Muscle of back (tissue), 13 donors: ENCODE measurements at places on chromosomes 7 and 10.
A peak's percentile ranks its signal among the peaks of the same experiment; 100 is the strongest.

DNA sequence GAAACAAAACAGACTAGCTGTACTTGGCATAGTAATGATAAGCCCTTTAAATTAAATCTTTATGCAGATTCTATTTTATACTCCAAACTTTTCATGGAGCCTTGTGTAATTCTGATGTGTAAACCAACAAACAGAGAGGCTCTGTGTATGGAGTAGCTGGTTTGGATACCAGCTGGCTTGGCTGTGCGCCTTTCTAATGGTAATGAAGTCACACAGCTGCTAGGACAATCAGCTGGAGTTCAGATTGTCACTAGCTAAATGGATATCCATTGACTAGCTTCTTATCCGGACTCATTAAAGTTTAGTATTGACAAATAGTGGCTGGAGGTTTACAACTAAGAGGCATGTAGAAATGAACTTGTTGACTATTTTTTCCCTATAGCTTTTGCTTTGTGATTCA, 398.4 kb downstream of the DGKB start:
- peak; percentile 24 for DNase-seq

DNA sequence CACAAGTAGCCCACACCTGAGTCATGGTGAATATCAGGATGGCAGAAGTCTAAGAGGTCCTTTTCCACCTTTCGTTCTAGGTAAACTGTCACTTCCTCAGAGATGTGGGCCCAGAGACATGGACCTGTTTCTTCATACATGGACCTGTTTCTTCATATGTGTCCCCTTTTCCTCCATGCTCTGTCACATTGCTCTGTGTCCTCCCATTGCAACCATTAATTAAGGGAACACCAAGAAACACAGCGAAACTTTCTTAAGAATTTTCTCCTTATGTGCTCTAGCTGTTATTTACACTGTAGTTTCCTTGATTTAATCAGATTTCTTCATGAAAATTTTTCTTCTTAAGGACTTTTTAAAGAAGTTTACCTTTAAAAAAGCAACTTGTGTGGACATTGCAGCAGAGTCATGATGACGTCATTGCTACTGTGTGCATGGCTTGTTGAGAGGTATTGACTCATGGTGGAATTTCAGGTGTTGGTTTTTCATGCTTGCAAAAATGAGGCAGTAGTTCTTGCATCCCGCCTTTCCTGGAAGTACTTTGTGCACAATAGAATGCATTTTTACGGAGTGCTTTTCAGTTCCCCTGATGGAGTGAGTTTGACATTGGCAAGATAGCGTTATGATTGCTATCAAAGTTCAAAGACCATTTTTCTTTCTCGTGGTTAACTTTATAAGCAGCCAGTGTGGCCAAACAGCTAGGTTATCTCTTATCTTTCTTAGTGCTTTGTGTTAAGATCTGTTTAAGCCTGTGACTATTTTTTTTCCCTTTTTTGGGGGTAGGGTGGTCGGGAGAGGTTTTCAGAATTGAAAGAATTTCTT, 37.7 kb downstream of the CFAP58 start:
- no peak for DNase-seq

- DNase-seq = no peak
These were observed 2.1 kb upstream of the RALA start for GRCh38 chr7:39621261-39621660.

- no peak for DNase-seq
These were observed 29.0 kb upstream of the ATXN7L1 start for GRCh38 chr7:105905209-105905909.

DNA sequence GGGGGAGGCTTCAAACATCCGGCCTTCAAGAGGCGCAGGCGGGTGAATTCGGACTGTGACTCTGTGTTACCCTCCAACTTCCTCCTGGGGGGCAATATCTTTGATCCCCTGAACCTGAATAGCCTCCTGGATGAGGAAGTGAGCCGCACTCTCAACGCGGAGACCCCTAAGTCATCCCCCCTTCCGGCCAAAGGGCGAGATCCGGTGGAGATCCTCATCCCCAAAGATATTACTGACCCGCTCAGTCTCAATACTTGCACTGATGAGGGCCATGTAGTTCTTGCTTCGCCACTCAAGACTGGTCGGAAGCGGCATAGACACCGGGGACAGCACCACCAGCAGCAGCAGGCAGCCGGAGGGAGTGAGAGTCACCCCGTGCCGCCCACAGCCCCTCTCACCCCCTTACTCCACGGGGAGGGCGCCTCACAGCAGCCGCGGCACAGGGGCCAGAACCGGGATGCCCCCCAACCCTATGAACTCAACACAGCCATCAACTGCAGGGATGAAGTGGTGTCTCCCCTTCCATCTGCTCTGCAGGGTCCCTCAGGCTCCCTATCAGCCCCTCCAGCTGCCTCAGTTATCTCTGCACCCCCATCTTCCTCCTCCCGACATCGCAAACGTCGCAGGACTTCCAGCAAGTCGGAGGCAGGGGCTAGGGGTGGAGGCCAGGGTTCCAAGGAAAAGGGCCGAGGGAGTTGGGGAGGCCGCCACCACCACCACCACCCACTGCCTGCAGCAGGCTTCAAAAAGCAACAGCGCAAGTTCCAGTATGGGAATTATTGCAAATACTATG, 1.1 kb downstream of the MEPCE start:
- DNase-seq = no peak

- DNase-seq = no peak
These were observed 112.8 kb downstream of the PRLHR start for GRCh38 chr10:118482393-118483331.

GRCh38 chr7:30241767-30242166, 42.6 kb upstream of the ZNRF2 start:
- no peak for DNase-seq

GRCh38 chr7:104962781-104963180, 51.2 kb upstream of the KMT2E start:
- no peak for DNase-seq

DNA sequence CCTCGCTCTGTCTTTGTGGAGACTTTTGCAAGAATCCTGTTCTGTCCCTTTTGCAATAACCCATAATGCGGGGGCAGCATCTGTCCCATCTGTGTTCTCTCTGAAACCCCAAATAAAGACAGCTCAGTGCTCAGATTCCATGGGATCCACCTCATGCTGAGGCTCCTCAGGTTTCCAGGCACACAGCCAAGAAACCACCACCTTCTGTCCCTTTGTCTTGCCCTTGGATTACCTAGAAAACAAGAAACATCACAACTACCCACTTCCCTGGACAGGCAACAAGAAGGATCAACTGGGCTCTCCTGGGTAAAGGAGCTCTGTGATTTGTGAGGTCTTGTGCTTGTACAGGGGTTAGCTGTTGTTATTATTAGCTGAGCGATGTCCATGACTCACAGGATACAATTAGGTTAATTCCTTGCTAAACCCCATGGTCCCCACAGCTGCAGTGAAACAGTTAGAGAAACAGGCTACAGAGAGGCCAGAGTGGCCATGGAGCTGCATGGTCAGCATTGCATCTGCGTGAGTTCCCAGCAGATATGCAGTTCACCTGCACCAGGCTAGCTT, 50.2 kb downstream of the CXCL12 start:
- peak; percentile 60 for DNase-seq

DNA sequence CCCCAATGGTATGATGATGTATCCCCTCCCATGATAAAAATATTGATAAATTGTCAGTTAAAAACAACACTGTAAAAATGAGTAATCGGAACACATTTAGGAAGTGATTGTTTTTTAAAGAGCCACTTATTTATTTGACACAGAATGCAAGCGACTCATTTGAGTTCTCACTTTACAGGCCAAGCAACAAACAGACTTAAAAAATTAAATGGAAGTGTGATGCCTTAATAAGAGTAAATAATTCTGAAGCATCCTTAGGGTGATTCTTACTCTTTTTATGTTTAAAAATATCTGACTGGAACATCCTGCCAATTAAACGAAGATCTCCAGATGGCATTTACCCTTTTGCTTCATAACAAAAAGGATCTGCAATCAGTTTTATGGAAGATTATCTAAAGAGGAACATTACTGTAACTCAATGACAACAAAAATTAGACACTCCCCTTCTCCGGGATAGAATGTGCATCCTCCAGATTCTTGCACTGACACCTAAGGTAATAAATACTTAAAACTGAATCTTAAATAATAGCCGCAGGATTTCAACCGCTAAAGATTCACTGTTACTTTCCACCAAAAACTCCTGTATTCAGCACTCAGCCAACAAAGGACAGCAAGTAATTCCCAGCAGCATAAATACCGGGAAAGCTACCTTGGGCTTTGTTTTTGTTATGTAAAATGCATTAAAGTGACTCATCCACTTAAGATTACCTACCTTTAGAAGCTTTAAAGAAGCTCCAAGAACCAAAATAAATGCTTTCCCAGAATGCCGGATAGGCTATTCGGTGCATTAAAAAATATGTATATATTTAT, 1.7 kb downstream of the CACNA2D1 start:
- peak; percentile 42 for DNase-seq

- DNase-seq = peak; percentile 41
These were observed 8.8 kb upstream of the AFAP1L2 start for GRCh38 chr10:114412907-114413797.

DNA sequence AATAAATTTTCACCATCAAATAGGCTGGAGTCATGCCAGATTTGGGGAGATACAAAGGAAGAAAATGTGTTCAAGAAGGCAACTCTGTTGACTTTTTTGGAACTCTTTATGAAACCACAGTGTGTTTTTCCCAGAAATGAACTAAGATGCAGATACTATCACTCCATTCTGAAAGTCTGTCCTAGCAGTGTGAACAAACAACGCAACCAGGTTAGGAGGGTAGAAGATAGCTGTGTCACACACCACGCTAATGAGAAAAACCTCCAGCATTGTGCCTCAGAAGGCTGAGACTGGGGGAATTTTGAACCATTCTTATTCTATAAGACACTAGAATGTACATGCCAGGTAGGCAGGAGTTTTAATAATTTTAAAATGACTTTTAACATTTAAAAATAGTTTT, 15.9 kb upstream of the ATP6V0A4 start:
- no peak for DNase-seq

DNA sequence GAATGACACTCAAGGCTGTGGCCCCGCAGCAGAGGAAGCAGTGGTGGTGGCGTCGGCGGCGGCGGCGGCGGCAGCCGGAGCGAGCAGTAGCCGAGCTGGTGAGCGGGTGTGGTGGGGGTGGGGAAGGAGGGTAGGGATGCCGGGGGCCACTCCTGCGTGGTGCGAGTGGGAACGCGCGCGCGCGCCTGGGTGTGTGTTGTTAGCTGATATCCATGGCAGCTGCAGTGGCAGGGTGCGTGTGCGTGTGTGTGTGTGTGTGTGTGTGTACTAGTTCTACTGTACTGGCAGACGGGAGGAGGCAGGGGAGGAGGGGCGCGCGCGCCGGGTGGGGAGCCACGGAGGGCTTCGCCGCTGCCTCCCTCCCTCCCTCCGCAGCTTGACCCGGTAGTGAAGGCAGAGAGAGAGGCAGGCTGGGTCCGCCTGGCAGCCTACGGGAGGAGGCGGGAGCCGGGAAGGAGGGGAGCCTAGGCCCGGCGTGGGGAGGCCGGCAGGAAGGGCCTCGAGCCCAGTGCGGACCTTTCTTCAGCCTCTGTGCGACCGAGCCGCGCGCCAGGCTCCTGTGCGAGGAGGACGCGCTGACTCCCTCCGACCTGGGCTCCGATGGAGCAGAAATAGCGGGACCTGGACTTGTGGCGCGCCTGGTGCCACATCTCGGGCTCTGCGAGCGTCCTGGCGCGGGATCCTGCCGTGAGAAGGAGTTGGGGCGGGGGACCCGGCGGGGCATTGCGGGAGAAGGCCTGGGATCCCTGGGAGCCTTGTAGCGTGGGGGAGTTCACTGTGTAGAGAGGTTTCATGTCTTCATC, at the start of gene MAGI2:
MAGI2 (minus strand) TSS at position 110 of the 803 bp plus-strand sequence. CDS start 347 bp downstream, outside the sequence.
- peak; percentile 73 for DNase-seq

- no peak for DNase-seq
These were observed 295.2 kb upstream of the ZNF32 start for GRCh38 chr10:43943818-43944360.

DNA sequence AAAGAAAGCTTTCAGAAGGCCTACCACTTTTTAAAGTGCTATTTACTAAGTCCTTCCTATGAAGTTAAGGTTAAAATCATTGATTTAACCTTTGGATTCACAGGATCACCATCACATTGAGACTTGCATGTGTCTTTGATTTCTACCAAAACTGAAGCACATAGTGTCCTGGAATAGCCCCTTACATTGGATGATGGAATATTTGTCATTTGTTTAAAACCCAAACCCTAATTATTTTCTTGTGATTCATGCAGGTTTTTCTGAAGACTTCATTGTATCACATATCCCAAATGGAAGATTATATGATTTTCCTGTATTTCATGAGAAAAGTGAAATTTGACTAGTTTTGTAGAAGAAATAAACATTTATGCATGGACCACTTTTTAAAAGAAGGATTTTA, 3.3 kb downstream of the SEMA3A start:
- DNase-seq = no peak

GRCh38 chr7:115340828-115341227, 418.9 kb downstream of the MDFIC start:
- peak; percentile 38 for DNase-seq
